ENCODE measurements at places on chromosomes 3 and 15.
A peak's percentile ranks its signal among the peaks of the same experiment; 100 is the strongest.

DNA sequence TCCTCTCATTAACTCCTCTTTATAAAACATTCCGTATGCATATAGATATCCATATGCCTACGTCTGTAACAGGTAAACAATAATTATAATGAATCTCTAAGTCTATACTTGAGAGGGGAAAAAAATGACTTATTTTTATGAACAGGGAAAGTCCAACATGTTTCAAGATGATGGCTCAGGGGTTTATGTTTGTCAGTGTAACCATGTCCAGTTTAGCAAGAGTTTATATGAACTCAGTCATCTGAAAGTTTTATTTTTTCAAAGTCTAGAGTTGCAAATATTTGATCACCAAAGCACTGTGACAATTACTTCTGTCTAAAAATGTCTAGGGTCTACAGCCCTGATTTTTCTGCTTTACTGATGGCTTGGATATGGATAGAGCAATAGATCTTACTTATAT, 559.4 kb upstream of the KCNMB2 start:
- DNase-seq: no peak

DNA sequence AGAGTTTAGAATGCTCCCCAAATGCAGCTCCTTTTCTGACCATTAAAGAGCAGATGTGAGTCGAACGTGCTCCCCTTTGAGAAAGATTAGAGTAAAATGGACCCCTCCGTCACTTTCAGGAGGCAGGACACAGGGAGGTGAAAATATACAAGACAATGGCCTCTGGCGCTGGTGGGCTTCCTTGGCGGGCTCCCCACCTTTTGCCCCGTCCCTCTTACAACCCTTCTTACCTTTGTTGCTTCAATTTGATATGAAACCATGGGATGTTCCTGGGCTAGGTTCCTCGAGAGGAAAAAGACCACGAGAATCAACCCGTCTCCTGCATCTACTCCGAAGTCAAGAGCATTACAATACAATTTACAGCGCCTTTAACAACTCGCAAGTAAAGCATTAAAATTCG, 214.2 kb downstream of the MEIS2 start:
- no peak for DNase-seq

- no peak for DNase-seq
These were observed 75.9 kb downstream of the RFTN1 start for GRCh38 chr3:16437640-16438039.

DNA sequence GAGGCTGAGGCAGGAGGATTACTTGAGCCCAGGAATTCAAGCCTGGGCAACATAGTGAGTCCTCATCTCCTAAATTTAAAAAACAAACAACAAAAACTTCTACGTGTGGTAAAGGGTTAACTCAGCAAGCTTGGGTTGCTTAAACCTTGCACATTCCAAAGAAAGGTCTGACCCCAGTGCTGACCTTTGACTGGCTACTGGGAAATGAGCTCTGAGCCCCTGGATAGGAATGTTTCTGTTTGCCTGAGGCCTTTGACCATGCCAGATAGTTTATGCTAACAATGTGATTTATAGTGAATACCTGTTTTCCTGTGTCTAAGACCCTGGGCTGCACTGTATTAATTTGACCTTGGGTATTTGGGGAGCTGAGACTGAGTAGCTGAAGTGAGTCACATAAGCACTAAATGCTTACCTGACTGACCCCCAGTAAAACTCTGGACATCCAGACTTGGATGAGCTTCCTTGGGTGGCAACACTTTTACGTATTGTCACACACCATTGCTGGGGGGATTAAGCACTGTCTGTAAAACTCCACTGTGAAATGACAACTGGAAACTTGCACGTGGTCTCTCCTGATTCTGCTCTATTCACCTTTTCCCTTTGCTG, 20.7 kb downstream of the TCAIM start:
- no peak for DNase-seq

DNA sequence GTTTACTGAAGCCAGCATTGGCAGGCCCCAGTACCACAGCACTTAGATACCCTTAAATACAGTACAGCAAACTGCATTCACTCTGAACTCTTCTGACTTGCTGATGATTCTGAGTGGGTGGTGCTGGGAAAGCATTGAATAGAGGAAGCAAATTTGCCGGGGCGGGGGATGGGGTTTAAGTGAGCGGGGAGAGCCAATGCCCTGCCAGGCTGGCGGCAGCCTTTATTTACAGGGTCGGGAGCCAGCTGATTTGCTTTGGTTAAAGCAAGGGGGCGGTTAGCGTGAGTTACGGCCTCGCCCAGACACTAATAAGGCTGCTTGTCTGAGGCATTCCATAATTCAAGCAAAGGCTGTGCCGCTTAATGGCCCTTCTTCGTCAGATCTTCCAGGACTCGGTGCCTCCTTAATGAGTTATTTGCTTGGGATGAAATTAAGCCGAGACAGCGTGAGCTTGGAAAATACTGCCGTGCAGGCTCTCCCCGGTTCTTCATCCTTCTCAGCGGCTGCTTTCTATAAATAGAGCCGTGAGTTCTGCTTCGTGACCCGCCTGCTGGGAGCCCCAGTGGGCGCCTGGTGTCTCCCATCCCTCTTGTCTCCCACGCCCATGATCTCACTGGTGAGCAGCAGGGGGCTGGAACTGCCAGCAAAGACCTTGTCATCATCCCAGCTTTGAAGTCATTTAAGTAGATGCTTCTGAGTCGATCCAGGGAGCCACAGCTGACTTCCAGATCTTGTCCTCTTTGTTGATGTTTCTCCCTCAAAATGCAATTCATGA, 25.8 kb downstream of the SPSB4 start:
- DNase-seq: peak; percentile 65

DNA sequence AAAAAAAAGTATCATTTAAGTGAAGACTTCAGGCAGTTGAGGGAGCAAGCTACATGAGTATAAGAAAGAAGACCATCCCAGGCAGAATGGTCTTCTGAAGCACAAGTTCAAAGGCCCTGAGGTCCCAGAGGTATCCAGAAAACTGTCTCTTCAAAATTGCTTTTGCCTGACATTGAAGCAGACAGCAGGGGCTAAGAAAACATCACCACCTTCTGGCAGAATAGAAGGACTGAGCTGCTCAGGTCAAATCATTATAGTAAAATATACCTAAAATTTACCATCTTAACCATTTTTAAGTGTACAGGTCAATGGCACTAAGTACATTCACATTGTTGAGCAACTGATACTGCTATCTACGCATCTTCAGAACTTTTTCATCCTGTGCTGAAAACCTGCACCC, 16.4 kb downstream of the GPR160 start:
- no peak for DNase-seq

GRCh38 chr3:10561162-10561945, 56.0 kb upstream of the ATP2B2 start:
- DNase-seq: no peak

- DNase-seq: no peak
These were observed 127.6 kb upstream of the TMCO5A start for GRCh38 chr15:37806808-37807207.

DNA sequence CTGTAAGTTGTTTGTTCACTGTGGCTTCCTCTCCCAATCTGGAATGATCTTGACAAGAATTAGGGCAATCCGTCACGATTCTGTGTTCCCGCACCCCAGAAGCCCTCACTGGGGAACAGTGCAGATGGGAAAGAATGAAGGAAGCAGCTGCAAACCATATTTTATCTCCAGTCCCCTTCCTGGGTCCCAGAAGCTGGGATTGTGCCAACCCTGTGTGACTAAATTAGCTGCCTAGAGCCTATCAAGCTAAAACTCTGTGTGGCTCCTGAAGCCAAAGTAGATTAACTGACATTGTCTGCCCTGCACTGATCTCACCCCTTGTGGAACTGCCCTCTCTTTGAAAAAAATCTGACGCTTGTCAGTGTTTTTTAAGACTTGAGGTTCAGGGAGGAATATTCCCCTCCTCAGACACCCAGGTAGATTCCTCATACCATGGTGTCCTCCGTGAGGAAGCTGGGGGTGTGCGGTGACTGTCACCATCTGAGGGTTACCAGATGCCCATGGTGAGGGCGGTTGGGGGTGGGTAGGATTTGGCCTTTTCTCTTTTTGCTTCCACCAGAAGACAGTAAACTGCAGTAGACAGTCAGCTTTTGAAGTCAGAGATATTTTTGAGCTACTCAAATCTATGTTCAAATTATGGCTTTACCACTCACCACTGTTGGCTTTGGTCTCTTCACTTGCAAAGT, 358.3 kb upstream of the TPM1 start:
- no peak for DNase-seq

GRCh38 chr3:151864423-151865101, 8.9 kb upstream of the SUCNR1 start:
- no peak for DNase-seq

DNA sequence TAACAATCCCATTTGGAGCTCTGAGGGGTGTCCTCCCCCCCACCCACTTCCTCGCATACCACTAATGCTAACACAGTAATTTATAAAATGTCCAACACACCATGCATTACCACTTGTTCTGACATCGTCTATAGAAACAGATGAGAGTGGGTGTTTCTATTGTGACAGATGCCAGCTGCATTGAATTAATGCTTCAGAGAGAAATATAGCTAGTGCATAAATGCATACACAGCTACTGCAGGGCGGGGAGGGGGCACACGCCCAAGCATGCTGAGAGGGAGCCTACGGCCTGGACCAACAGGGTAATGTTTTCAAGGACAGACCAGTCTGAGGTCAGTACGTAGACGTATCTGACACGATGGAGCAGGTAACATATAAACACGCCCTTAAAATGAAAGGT, 106.0 kb upstream of the FEZF2 start:
- peak; percentile 46 for DNase-seq

DNA sequence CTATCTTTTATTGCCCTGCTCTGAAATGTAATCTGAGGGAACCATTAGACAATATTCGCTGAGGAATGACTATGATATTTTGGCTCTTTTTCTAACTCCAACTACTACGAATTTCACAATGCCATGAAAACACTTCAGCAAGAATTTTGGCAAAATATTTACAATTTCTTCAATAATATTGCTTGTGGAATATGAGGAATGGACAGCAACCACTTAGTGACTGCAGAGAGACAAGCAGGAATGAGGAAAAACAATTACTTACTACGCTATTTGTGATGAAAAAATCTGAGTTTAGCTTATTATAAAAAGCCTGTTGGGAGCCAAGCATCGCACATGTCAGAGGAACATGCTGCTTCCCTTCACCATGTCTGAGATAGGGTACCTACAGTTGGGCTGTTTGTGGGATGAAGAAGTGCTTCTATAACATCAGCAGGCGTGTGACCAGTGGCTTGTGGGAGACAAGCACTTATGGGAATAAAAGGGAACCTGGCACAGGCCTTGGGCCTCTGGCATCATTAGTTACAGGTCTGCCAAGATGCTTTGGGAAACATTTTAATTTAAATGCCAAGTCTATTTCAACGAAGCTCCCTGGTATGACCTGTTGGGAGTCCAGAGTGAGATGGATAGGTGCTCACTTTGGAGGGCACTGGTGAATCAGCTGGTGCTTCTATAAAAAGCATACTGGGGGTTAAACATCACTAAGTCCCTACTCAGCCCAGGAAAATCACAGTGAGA, 2.7 kb upstream of the PLCL2 start:
- DNase-seq: no peak

DNA sequence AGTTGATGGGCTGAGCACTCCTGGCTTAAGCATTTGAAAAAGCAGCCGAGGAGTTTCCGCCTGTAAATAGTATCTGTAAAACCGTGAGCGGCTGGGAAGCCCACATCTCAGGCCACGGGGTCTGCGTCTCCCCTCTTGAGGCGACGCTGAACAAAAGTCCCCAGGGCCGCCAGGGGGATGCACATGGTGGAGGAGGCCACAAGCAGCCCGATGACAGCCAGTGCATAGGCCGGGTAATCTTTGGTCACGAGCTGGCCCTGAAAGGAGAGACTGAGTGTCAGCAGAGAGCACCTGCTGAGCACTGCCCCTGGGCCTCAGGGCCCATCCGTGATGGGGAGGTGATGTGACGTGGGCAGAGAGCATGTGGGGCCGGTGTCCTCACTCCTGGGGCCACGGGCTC, 37.5 kb downstream of the SLC6A20 start:
- no peak for DNase-seq

DNA sequence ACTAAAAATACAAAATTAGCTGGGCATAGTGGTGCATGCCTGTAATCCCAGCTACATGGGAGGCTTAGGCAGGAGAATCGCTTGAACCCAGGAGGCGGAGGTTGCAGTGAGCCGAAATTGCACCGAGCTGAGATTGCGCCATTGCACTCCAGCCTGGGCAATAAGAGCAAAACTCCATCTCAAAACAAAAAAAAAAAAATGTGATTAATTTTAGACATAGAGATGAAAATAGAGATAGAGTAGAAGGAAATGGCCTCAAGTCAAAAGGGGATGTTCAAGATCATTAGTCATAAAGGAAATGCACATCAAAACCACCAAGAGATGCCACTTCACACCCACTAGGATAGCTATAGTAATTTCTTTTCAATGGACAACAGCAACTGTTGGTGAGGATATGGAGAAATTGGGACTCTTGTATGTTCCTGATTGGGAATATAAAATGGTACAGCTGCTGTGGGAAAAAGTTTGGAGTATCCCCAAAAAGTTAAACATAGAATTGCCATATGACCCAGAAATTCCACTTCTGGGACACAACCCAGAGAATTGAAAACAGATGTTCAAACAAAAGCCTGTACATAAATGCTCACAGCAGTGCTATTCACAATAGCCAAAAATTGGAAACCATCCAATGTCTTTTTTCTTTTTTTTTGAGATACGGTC, 55.4 kb downstream of the ABHD2 start:
- peak; percentile 67 for DNase-seq

DNA sequence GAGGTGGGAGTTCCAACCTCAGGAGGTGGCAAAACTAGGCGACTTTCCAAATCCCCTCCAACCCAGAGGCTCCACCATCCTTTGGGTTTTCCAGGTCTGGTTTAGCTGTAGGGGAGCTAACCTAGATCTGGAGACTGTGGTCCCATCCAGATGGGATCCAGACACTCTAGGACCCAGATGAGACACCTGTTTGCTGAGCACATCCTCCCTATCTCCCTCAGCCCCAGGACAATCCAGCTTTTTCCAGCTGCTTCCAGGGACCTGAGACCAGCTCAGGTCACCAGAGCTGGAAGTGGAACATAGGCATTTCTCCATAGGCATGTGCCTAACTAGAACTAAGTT, 18.2 kb downstream of the CRTAP start:
- no peak for DNase-seq

- DNase-seq: no peak
These were observed 251.7 kb downstream of the THSD4 start for GRCh38 chr15:71366926-71367325.

DNA sequence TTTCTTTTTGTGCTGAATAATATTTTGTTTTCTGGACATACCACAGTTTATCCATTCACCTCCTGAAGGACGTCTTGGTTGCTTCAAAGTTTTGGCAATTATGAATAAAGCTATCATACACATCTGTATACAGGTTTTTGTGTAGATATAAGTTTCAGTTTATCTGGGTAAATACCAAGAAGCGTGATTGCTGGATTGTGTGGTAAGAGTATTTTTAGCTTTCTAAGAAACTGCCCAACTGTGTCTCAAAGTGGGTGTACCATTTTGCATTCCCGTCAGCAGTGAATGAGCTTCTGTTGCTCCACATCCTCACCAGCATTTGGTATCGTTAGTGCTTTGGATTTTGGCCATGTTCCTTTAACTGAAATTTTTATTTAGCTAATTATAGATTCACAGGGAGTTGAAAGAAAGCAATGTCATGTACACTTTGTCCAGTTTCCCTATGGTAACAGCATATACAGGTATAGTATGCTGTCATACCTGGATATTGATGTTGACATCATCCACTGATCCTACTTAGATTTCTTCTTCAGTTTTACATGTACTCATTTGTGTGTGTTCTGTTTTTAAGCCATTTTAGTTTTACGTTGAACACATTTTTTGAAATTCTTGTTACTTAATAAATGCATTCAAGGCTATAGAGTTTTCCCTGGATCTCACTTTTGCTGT, 11.9 kb downstream of the ARID3B start:
- DNase-seq: no peak

- DNase-seq: no peak
These were observed 10.5 kb downstream of the BTD start for GRCh38 chr3:15612001-15612400.

- no peak for DNase-seq
These were observed 608 bp downstream of the SCN5A start for GRCh38 chr3:38648659-38649499.

All from putamen (tissue), 1 donor.